Foreskin keratinocyte (primary cell): ENCODE measurements at places on chromosomes 16 and 17. TPM values are rescaled to one million over a fixed set of nuclear protein-coding genes. Genes with fewer than 3 reads are reported as not detected.

PPM1E gene
- 0.04 and 0.07 TPM in 2 replicates for total RNA-seq

HOXB6 gene
- total RNA-seq, result not detected in 2 replicates

SCARF1 gene
- total RNA-seq, result 0.10 TPM in 1 of 2 replicates, not detected in the other

PIPOX gene
- 0.25 TPM in 1 of 2 replicates, not detected in the other for total RNA-seq

PRSS36 gene
- total RNA-seq, result 0.31 and 0.53 TPM in 2 replicates

TBC1D3D gene
- 0.21 and 0.88 TPM in 2 replicates for total RNA-seq
